Left renal pelvis (tissue), 4 donors: ENCODE measurements at places on chromosomes 4 and X. TPM values are rescaled to one million over a fixed set of nuclear protein-coding genes. Genes with fewer than 3 reads are reported as not detected.

DNA sequence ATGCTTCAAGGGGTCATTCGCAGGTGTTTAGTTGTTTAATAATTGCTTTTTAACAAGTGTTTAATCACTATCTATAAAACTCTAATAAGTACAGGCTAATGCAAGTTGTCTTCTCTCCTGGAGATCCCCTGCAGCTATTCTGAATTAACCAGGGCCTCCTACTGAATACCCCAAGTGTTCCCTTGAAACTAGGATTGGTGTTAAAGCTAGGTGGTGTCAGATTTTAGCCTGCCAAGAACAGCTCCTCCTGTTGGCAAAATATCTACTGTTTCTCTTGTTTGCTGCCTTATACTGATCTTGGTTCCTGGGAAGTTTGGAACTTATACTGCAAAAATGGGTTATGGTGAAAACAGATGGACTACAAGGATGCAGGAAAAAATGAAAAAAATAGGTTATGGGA lies 26.1 kb upstream of the TMEM154 start:
- no peak for DNase-seq

Gene FGB
- 122 TPM for polyA plus RNA-seq

GRCh38 chr4:36386691-36387090 lies 105.3 kb downstream of the DTHD1 start:
- no peak for DNase-seq

Gene FAM90A26
- polyA plus RNA-seq, result not detected

DNA sequence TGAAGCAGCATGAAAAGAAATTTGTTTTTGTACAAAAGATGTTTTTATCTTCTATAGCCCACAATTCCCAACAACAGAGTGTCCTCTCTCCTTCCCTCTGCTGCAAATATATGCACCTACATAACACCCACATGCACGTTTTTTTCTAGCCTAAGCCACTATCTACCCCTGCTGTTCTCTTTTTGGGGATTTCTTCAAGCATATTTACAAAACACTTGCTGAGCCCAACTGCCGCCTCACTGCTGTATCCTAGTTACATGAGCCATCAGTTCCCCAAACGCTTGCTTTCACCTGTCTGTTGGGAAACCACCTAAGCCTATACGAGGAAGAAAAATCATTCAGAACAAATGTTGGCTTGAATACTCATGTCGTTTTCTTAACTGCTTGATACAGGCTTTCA lies 127.2 kb downstream of the CHRNA9 start:
- DNase-seq, result no peak
